ENCODE measurements at places on chromosomes 6 and 20.
A peak's percentile ranks its signal among the peaks of the same experiment; 100 is the strongest.

- no peak for DNase-seq
Measured at GRCh38 chr6:24501914-24502313, 7.1 kb downstream of the ALDH5A1 start.

GRCh38 chr6:51839726-51840374, 247.6 kb downstream of the PKHD1 start:
- no peak for DNase-seq

GRCh38 chr20:32382102-32382950, 24.2 kb downstream of the ASXL1 start:
- peak; percentile 38 for DNase-seq

- DNase-seq: no peak
Measured at GRCh38 chr6:48766349-48766748, 655.4 kb upstream of the PTCHD4 start.

GRCh38 chr6:39425346-39426072, 103.0 kb upstream of the KCNK16 start:
- DNase-seq: no peak

GRCh38 chr6:36334832-36335459, 1.7 kb downstream of the BNIP5 start:
- DNase-seq: no peak

- DNase-seq: no peak
Measured at GRCh38 chr6:117496383-117496990, 14.0 kb downstream of the DCBLD1 start.

- no peak for DNase-seq
Measured at GRCh38 chr20:18717062-18717461, 96.5 kb upstream of the SCP2D1 start.

- no peak for DNase-seq
Measured at GRCh38 chr20:59013959-59014608, 5.1 kb upstream of the TUBB1 start.

GRCh38 chr20:20663841-20664240, 48.6 kb downstream of the RALGAPA2 start:
- no peak for DNase-seq

GRCh38 chr6:163837691-163838431, 423.3 kb downstream of the QKI start:
- DNase-seq: no peak

DNA sequence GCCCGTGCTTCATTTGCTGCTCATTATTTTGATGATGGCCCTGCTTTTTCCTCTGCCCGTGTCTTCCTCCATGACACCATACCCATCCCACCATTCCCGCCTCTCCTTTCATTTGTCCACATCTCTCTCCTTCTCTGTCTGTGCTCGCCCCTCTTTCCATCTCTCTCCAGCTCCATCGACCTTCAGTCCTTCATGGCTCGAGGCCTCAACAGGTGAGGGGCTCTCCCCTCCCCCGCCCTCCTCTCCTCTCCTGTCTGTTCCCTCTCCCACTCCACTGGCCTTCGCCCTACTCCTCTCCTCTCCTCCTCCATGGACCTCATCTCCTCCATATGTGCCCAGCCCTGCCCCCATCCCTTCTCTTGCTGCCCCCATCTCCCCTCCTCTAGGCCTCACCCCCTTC, 12.1 kb upstream of the ZBTB9 start:
- DNase-seq: no peak

DNA sequence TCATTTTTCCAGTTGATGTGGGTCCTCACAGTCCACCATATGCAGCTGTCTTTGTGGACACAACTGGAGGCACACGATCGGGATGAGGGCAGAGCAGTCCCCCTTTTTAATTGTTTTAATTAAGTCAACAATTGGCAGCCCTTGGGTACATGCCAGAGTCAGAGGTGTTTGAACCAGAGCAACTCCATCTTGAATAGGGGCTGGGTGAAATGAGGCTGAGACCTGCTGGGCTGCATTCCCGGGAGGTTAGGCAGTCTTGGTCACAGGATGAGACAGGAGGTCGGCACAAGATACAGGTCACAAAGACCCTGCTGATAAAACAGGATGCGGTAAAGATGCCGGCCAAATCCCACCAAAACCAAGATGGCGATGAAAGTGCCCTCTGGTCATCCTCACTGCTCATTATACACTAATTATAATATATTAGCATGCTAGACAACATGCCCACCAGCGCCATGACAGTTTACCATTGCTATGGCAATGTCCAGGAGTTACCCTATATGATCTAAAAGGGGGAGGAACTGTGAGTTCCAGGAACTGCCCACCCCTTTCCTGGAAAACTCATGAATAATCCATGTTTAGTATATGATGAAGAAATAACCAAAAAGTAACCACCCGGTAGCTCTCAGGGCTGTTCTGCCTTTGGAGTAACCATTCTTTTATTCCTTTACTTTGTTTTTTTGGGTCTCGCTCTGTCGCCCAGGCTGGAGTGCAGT, 31.8 kb upstream of the BLCAP start:
- DNase-seq: no peak

- DNase-seq: no peak
Measured at GRCh38 chr6:5941188-5941587, 65.5 kb downstream of the NRN1 start.

- no peak for DNase-seq
Measured at GRCh38 chr6:11318835-11319813, 86.7 kb upstream of the NEDD9 start.
